ENCODE measurements at places on chromosomes 1 and 21.

- no peaks in the 10 kb centered on the region for H3K36me3 ChIP-seq
- no peak for DNase-seq
- H3K27me3 ChIP-seq = no peaks in the 10 kb centered on the region
- H3K27ac ChIP-seq = no peak overlapping the region
- no peak overlapping the region for H3K4me3 ChIP-seq
Observed at GRCh38 chr1:192350356-192350755, 33.6 kb downstream of the RGS21 start.

GRCh38 chr1:108063703-108064102 lies 98.7 kb upstream of the VAV3 start:
- H3K4me3 ChIP-seq = no peak overlapping the region
- no peak overlapping the region for H3K27ac ChIP-seq
- H3K4me1 ChIP-seq = no peaks in the 10 kb centered on the region
- no peaks in the 10 kb centered on the region for H3K36me3 ChIP-seq
- DNase-seq = no peak
- H3K27me3 ChIP-seq = no peaks in the 10 kb centered on the region

DNA sequence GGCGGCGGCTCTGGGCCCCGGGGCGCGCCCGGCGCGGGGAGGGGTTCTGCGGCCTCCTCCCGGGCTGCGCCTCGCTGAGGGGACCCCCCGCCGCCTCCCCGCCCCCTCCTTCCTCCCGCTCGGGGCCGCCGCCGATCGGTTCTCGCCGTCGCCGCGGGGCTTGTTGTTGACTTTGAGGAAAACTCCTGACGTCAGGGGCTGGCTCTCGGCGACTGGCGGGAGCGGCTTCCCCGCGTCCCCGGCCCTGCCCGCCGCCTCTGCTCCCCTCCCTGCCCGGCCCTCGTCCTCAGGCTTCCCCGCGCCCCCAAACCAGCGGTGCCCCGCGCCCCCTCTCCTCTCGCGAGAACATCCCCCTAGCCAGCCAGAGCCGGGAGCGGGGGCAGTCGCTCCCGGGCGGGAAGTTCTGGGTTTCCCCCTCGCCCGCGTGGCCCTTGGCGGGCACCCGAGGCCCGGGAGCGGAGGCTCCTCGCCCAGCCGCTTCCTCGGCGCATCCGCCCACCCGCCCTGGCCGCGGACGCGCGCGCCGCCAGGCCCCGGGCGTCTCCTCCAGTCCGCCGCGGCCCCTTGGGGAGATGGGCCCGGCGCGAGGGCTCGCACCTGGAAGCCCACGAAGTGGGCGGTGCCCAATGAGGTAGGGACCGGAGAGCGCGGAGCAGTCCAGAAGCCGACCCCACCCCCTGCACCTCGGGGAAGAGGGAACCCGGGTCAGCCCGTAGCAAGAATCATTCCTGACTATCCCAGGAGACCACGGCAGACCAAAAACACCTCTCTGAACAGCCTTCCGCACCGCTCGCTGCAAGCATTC lies 611 bp upstream of the AKT3 start:
- H3K4me3 ChIP-seq = peak overlapping the region; percentile 69
- H3K27ac ChIP-seq = peak overlapping the region; percentile 85
- no peaks in the 10 kb centered on the region for H3K36me3 ChIP-seq
- DNase-seq = peak; percentile 70
- peaks cover 49% of the 10 kb centered on the region for H3K4me1 ChIP-seq

- H3K4me3 ChIP-seq = no peak overlapping the region
- H3K27ac ChIP-seq = no peak overlapping the region
- H3K36me3 ChIP-seq = peaks cover 26% of the 10 kb centered on the region
- DNase-seq = no peak
- peaks cover 18% of the 10 kb centered on the region for H3K4me1 ChIP-seq
- H3K27me3 ChIP-seq = no peaks in the 10 kb centered on the region
Observed at GRCh38 chr1:34787461-34788420, 5.1 kb upstream of the GJA4 start.

DNA sequence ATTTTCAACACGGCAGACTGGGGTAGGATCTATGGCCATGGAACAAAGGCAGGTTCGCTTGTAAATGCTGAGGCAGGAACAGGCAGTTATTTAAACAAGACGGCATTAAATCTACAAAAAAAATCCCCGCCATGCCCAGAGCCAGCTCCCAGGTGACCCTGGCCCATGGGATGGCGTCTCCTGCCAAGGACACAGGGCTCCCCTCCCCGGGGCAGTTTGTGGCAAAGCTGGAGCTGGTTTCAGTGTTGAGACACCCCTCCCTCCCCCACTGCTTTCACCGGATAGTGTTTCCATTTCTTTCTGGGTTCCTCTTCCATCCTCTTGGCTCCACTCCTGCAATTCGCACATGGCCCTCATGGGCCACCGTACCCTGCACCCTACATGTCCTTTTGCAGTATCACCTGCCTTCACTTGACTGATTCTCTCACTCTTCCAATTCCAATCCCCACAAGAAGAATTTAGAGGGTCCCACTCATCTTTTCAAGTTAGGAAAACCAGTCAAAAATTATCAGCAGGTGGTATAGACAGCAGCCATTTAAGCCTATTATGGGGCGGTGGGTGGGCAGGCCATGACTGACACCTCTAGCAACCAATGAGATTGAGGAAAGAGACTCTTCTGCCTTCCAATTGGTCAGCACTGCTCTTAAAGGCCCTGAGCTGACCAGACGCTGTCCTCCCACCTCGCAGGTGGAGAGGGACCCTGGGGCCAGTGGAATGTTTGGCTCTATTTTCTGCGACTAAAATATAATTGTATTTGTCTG lies 52.0 kb downstream of the OLIG1 start:
- no peak for DNase-seq
- H3K27me3 ChIP-seq = peaks cover 93% of the 10 kb centered on the region
- H3K4me3 ChIP-seq = no peak overlapping the region
- H3K27ac ChIP-seq = no peak overlapping the region
- H3K4me1 ChIP-seq = no peaks in the 10 kb centered on the region
- H3K36me3 ChIP-seq = no peaks in the 10 kb centered on the region

DNA sequence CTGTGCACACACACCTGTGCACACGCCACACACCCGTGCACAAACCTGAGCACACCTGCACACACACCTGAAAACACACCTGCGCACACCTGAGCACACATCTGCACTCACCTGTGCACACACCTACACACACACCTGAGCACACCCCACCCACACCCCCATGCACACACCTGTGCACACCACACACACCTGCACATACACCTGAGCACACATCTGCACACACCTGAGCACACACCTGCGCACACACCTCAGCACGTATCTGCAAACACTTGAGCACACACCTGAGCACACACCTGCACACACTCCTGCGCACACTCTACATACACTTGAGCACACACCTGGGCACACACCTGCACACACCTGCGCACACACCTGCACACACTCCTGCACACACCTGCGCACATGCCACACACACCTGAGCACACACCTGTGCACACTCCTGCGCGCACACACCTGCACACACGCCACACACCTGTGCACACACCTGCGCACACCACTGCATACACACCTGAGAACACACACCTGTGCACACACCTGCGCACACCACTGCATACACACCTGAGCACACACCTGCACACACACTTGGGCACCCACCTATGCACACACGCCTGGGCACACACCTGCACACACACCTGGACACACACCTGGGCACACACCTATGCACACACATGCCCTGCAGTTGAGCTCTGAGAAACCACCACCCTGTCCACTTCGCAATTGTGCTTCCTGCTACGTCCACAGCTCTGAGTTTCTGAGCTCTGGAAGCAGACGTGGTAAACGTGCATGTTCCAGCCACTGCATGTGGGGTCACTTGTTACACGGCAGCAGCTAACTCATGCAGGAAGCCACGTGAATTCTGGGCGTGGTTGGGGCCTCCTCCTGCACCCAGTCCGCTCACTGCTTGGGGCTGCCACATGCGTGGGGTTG lies 8.0 kb upstream of the C1orf159 start:
- no peak overlapping the region for H3K27ac ChIP-seq
- H3K27me3 ChIP-seq = no peaks in the 10 kb centered on the region
- DNase-seq = no peak
- no peaks in the 10 kb centered on the region for H3K36me3 ChIP-seq
- H3K4me1 ChIP-seq = peaks cover 22% of the 10 kb centered on the region
- H3K4me3 ChIP-seq = no peak overlapping the region

DNA sequence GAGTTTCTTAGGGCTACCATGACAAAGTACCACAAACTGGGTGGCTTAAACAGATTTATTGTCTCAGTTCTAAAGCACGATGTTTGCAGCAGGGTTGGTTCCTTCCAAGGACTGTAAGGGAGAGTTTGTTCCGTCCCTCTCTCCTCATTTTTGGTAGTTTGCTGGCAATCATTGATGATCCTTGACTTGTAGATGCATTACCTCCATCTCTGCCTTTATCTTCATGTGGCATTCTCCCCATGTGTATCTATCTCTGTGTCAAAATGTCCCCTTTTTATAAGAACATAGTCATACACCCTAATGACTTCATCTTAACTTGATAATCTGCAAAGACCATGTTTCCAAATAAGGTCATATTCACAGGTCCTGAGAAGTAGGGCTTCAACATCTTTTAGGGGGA lies 90.2 kb downstream of the LRRC8C start:
- peaks cover 14% of the 10 kb centered on the region for H3K4me1 ChIP-seq
- no peaks in the 10 kb centered on the region for H3K27me3 ChIP-seq
- no peak for DNase-seq
- H3K4me3 ChIP-seq = no peak overlapping the region
- H3K27ac ChIP-seq = no peak overlapping the region
- H3K36me3 ChIP-seq = no peaks in the 10 kb centered on the region

DNA sequence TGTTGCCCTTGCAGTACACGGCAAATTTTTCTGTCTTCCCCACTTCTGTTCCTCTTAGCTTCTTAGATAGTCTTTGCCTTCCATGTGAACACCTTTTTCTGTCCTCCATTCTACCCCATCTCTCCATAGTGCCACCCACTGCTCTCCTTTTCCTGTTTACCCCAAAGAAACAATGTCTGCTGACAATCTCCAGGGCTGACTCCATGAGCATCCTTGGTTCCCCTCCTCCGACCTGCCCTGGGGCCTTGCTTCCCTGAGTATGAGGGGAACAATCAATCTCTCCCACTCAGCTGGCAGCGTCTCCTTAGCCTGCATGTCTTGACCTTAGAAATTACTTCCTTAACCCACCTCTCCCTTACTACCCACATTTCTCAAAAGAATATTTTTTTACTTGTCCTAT lies 12.3 kb upstream of the MYBPHL start:
- no peak overlapping the region for H3K4me3 ChIP-seq
- H3K4me1 ChIP-seq = no peaks in the 10 kb centered on the region
- no peak overlapping the region for H3K27ac ChIP-seq
- DNase-seq = no peak
- H3K36me3 ChIP-seq = peaks cover 4% of the 10 kb centered on the region

- no peak overlapping the region for H3K4me3 ChIP-seq
- DNase-seq = no peak
- H3K27ac ChIP-seq = no peak overlapping the region
- H3K27me3 ChIP-seq = no peaks in the 10 kb centered on the region
- no peaks in the 10 kb centered on the region for H3K36me3 ChIP-seq
Observed at GRCh38 chr21:46366091-46366490, 42.1 kb downstream of the PCNT start.

- no peak for DNase-seq
- H3K27me3 ChIP-seq = no peaks in the 10 kb centered on the region
- peaks cover 35% of the 10 kb centered on the region for H3K4me1 ChIP-seq
- no peak overlapping the region for H3K27ac ChIP-seq
Observed at GRCh38 chr21:43603641-43604504, 55.4 kb downstream of the HSF2BP start.

GRCh38 chr1:14949270-14949835 lies 204.2 kb upstream of the TMEM51 start:
- no peak for DNase-seq
- no peaks in the 10 kb centered on the region for H3K36me3 ChIP-seq

DNA sequence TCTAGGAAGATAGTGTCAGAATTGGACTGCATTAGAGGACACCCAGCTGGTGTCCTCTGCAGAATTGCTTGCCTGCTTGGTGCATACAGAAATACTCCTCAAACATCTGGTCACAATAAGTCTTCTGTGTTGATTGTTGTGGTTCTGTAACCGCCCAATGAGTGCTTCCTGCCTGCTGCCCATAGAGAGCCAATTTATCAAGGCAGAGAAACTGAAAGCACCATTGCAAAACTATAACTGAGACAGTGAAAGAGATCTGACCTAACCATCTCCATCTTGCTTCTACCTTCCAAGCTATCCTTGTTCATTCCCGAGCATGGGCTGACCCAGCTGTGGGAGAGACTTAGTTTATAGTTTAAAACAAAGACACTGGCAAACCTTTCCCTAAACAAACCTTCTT lies 462.4 kb upstream of the RGS18 start:
- no peak overlapping the region for H3K27ac ChIP-seq
- no peak overlapping the region for H3K4me3 ChIP-seq

GRCh38 chr1:53511933-53512806 lies 53.0 kb downstream of the DMRTB1 start:
- no peaks in the 10 kb centered on the region for H3K36me3 ChIP-seq
- H3K4me1 ChIP-seq = no peaks in the 10 kb centered on the region

GRCh38 chr1:234989479-234990327 lies 138.9 kb downstream of the TOMM20 start:
- H3K4me3 ChIP-seq = no peak overlapping the region
- no peaks in the 10 kb centered on the region for H3K36me3 ChIP-seq
- peaks cover 44% of the 10 kb centered on the region for H3K4me1 ChIP-seq
- no peaks in the 10 kb centered on the region for H3K27me3 ChIP-seq
- DNase-seq = no peak

- H3K4me3 ChIP-seq = no peak overlapping the region
- no peaks in the 10 kb centered on the region for H3K4me1 ChIP-seq
- DNase-seq = no peak
- no peak overlapping the region for H3K27ac ChIP-seq
Observed at GRCh38 chr1:223551610-223552009, 113.9 kb downstream of the CAPN8 start.

- H3K27ac ChIP-seq = peak overlapping the region; percentile 41
- DNase-seq = peak; percentile 60
- H3K27me3 ChIP-seq = no peaks in the 10 kb centered on the region
- H3K4me3 ChIP-seq = peak overlapping the region; percentile 40
Observed at GRCh38 chr1:93322349-93322748, 23.4 kb upstream of the DR1 start.

- peaks cover 20% of the 10 kb centered on the region for H3K4me1 ChIP-seq
- peak overlapping the region; percentile 100 for H3K4me3 ChIP-seq
- H3K27ac ChIP-seq = peak overlapping the region; percentile 60
- DNase-seq = peak; percentile 62
Observed at GRCh38 chr1:155003766-155004351, 1.3 kb downstream of the ZBTB7B start.

DNA sequence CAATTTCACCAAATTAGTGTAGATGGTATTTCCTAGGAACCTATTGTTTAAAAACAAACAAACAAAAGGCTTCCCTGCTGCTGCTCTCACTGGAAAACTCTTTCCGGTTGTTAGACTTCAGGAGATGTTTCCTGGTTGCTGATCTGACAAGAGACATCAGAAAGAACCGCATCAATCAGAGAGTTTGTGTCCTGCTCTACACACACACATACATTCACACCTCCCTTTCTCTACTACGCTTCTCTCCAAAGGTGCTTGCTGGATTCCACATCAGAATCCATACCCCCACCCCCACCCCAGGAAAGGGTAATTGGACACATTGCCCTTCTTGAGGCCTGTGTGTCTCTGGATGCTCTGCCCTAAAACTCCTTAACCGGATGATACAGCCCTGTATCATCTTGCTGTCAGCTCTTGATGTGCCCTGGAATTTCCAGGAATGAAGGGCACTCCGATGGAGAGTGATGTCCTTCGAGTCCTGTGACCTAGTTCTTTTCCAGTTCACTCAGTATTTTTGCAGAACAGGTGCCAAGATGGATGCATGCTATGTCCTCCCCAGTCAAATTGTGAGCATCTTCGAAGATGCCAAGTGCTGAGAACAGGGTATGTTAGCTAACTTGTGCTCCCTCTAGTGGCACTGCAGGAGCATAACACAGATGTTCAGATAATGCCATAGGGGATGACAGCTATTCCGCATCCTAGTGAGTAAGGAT lies 113.7 kb upstream of the SLC35F3 start:
- no peaks in the 10 kb centered on the region for H3K36me3 ChIP-seq
- peak; percentile 43 for DNase-seq
- H3K4me3 ChIP-seq = no peak overlapping the region
- H3K4me1 ChIP-seq = 0 out of 2 replicates have a peak, but pooled peaks cover 7% of the 10 kb centered on the region
- no peak overlapping the region for H3K27ac ChIP-seq
- H3K27me3 ChIP-seq = no peaks in the 10 kb centered on the region

Data from PC-9 (cell line).